ENCODE measurements at places on chromosomes 4 and X.

- no peak for DNase-seq
Observed at GRCh38 chr4:112315446-112315845, 18.3 kb downstream of the ALPK1 start.

GRCh38 chr4:153403726-153404125 is 59.2 kb downstream of the MND1 start:
- DNase-seq, result no peak

DNA sequence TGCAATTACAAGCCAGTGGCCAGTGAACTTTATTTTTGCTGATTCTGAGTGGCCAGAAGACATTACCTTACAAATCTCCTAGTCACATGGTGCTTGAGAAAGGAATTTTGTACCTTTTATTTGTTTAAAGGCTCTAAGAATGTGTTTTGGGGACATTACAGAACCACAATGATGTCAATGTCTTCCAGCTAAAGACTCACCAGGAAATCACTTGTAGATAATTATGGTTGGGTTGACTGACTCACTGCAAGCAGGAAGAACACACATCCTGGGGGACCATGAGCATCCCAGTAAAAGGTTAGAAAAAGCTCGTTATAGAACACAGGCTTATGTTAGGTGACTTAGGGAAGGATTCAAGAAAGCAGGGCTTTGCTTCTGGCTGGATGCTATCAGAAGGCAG is 119.4 kb upstream of the FAM9B start:
- DNase-seq, result no peak

DNA sequence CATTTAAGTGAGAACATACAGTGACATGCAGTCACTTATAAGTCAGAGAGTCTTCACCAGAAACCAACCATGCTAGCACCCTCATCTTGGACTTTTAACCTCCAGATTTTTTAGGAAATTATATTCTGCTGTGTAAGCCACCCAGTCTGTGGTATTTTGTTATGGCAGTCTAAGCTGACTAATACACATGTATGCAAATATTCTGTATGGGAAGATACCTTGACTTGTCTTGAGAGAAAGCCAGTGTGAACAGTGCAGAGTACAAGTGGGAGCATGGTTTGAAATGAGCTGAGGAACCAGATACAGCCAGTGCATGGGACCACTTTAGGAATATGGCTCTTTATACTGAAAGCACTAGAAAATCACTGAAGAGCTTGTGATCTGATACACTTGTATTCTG is 110.4 kb upstream of the MAP9 start:
- no peak for DNase-seq

DNA sequence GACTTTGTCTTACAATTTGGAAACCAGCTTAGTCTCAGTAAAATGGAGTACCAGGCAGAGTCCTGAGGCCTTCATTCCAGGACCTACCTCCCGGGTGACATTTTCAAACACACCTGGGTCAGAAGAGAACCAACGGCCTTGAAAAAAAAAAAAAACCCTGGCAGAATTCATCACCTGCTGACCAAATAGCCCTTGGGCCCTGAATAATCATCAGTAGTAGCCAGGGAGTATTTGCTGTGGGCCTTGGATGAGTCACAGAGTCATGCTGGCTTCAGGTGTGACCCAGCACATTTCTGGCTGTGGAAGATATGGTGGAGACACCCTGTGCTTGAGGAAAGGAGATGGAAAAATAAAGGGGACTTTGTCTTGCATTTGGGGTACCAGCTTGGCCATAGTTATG is 92.2 kb downstream of the LPAR4 start:
- DNase-seq, result no peak

- DNase-seq, result no peak
Observed at GRCh38 chr4:34245276-34245675, 1999.0 kb downstream of the ARAP2 start.

- DNase-seq, result no peak
Observed at GRCh38 chrX:101419489-101419888, 11.5 kb downstream of the HNRNPH2 start.

DNA sequence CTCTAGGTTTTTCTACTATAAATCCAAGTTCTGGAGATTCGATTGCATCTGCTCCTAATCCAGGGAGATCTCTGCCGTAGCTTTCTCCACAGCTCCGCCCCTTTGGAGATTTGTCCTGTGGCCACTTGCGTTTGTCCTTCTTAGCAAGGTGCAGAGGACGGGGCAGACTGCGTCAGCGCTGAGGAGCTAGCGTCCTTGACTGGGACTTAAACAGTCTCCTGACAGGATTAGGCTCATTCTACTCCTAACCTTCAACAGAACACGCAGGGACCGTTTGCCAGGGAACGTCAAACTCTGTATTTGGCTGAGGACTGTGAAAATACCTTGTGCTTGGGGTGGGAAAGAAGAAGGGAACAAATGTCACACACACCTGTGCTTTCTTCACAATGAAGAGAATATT is 38.6 kb downstream of the SORBS2 start:
- no peak for DNase-seq

DNA sequence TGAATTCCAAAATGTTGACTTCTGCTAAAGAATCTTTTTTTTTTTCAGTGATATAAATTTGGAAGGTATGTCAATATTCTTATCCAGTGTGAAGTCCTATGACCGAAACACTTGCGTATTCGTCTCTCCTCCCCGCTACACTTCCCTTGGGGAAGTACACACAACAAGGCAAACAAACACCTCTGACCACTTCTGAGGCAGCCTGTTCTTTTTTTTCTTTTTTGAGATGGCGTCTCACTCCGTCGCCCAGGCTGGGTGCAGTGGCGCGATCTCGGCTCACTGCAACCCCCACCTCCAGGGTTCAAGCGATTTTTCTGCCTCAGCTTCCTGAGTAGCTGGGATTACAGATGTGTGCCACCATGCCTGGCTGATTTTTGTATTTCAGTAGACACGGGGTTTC is 78.1 kb upstream of the DHRSX start:
- no peak for DNase-seq

GRCh38 chr4:25015012-25015411 is 15.7 kb downstream of the LGI2 start:
- no peak for DNase-seq

- DNase-seq, result no peak
Observed at GRCh38 chr4:10691651-10692050, 7.1 kb upstream of the CLNK start.

DNA sequence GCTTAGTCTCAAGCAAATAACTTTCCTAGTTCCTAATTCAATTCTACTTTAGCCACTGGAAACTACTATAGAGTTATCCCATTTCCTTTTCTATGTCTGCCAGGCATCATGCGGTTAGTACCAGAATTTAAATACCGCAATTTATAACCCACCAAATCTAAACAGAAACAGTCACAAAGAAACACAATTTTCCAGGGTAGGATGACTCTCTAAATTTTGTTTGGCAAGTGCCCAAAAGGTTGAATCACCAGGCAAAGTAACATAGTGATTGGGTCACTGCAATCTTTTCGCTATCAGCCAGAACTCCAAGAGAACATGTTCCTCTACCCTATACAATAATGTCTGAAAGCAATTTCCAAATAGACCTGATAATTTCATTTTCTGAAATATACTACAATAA is 240.2 kb upstream of the GRIA3 start:
- no peak for DNase-seq

GRCh38 chrX:25287521-25287920 is 271.8 kb upstream of the ARX start:
- DNase-seq, result no peak

GRCh38 chr4:21827575-21827974 is 121.0 kb downstream of the KCNIP4 start:
- DNase-seq, result no peak

DNA sequence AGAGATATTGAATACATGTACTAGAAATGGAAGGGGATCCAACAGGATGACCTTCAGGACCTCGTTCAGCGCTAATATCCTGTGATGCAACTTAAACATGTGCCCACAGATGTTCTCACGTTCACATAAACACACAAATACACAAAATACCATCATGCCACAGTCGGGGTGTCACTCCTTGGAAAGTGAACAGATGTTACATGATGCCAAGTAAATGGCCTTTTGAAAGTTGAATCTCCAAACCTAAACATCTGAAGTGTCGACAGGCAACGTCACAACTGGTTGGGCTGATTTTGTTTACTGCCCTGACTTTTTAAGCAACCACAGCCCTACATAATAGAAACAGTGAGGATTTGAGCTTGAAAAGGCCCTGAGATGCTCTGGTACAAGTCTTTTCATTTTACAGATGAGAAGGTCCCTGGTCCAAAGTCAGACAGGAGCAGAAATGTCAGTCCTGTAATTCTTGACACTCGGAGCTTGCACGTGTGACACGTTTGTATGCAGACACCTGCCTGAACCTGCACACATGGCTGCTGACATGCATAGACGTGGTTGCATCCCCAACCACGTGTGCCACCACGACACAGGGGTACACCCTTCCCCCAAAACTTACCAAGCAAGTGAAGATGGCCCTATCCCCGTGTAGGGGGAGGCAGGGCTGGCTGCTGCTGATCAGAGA is 23.5 kb upstream of the BCORL1 start:
- DNase-seq, result no peak

GRCh38 chrX:49077941-49078340 is 1.7 kb downstream of the WDR45 start:
- DNase-seq, result no peak

- DNase-seq, result no peak
Observed at GRCh38 chr4:101279377-101279871, 67.9 kb downstream of the PPP3CA start.

DNA sequence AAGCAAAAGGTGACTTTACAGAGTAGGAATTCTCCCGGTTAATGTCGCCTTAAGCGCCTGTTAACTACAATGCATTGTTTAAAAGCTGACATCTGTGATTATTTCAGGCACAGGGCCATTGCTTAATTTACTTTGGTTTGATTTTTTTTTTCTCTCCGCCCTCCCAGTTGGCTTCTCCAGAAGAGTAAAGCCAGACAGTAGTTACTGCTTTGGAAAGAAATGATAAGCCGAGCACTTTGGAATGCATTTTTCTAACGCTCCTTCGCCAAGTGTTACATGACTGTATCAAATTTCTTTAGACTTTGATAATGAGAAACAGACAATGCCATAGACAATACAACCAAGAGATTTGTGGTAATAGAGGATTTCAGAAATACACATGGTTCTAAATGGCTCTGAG is 383.0 kb upstream of the TENM3 start:
- DNase-seq, result no peak

GRCh38 chr4:25223802-25224375 is 9.9 kb upstream of the PI4K2B start:
- DNase-seq, result no peak

DNA sequence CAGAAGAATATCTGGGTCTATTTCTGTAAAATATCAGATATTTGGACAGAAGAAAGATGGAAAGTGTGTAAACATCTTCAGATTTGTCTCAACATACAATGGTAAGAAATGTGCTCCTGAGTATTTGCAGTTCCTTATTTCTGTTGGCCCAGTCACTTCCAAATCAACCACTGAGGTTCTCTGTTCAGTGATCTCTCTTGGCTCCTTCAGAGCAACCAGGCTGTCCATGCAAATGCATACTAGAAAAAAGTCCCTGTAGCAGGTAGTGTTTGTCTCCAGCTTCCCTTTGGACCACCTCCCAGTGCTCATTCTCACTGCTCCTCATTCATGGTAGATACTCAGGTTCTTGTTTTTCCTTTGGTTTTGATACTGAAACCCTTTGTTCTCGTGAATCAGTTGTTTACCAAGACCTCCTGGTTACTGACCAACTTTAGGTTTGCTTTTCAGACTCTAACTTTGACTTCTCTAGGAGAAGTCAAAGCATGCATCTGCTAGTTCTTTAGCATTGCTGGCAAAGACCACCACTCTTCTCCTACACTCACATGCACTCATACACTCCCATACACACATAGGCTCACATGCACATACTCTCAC is 28.8 kb downstream of the ASIC5 start:
- DNase-seq, result no peak

- DNase-seq, result no peak
Observed at GRCh38 chr4:145308598-145308997, 128.2 kb upstream of the OTUD4 start.

GRCh38 chr4:7813674-7814073 is 126.0 kb downstream of the AFAP1 start:
- no peak for DNase-seq

DNA sequence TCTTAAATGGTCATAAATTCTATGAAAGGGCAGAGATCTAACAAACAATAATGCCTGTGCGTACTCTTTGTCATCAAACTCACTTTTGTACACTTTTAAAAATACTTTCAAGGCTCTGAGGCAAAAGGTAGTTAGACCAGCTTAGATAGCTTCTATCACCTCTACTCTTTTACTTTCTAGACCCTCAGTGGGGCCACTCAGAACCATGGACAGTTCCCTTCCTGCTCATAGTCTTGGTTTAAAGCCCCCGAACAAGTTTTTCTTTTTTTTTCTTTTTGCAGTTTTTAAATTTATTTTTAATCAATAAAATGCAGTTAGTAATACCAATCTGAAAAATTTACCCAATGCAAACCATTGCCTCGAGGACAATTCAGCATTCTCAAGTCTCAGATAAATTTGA is 460.5 kb upstream of the CNKSR2 start:
- no peak for DNase-seq

GRCh38 chr4:107808572-107808971 is 16.2 kb upstream of the SGMS2 start:
- no peak for DNase-seq

DNA sequence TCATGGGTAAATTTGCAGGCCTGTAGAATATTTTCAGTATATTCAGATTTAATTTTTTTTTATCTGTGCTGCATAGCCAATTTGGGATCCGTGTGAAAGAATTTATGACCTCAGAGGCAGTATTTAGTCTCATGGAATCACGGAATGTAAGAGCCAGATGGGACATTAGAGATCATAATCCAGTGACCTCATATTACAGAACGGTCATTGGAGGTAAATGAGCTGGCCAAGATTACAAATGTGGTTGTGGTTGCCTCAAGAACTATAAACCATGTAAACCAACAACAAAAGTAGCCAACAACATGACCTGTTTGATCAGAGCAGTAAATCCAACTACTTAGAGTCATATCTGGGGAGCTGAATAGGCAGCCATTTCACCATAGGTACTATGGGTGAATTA is 71.6 kb downstream of the AMOT start:
- no peak for DNase-seq

GRCh38 chr4:157013656-157014055 is 42.1 kb upstream of the PDGFC start:
- DNase-seq, result no peak

DNA sequence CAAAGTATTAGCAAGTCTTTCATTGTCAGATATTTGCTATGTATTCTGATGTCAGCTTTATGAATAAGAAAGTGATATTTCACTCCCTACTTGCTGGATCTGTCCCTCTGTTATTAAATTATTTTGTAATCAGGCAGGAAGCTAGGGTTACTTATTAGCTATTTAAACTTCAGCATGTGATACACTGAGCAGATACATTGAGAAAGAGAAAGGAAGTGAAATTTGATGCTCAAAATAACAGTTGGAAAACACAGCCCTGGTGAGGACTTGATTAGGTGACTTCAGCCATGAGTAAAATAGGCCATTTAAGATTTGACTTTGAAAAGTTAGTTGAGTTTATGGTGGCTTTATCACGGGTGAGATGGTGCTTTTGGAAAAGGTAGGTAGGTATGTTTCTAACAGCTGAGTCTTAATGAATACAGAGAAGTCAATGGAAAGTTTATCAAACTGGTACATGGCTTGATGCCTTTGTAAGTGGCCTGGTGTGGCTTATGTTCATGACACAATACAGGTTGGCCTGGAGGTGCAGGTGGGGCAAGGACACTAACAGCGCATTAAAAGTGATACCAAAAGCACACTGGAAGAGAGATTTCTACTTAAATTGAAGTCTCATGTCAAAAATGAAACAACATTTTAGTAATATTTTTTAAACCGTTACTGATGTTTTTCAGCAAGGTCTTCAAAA is 321.2 kb upstream of the SPOCK3 start:
- DNase-seq, result no peak

Data from frontal cortex (tissue), 4 donors.